ENCODE measurements at places on chromosomes 2 and 18.

DNA sequence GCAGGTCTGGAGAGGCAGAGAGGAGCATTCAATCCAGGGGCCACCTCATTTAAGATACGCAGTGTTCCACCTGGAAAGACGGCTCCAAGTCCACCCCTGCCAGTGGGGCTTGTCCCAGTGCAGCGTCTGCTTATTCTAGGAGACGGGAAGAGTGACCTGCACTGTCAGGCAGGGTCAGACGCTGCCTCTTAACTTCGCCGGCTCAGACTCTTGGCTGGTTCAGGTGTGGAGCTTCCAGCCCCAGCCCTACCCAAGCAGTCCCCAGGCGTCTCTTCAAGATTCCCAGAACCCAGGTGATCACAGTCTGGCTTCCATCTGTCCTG is 208.5 kb downstream of the TFCP2L1 start:
- no peak for DNase-seq

GRCh38 chr2:10043906-10044601 is 704 bp downstream of the KLF11 start:
- DNase-seq = peak; percentile 67

- DNase-seq = no peak
Observed at GRCh38 chr2:46518861-46519260, 39.5 kb downstream of the TMEM247 start.

- no peak for DNase-seq
Observed at GRCh38 chr2:84923009-84923408, 17.6 kb downstream of the TMSB10 start.

- DNase-seq = no peak
Observed at GRCh38 chr2:158931572-158931971, 36.9 kb upstream of the TANC1 start.

DNA sequence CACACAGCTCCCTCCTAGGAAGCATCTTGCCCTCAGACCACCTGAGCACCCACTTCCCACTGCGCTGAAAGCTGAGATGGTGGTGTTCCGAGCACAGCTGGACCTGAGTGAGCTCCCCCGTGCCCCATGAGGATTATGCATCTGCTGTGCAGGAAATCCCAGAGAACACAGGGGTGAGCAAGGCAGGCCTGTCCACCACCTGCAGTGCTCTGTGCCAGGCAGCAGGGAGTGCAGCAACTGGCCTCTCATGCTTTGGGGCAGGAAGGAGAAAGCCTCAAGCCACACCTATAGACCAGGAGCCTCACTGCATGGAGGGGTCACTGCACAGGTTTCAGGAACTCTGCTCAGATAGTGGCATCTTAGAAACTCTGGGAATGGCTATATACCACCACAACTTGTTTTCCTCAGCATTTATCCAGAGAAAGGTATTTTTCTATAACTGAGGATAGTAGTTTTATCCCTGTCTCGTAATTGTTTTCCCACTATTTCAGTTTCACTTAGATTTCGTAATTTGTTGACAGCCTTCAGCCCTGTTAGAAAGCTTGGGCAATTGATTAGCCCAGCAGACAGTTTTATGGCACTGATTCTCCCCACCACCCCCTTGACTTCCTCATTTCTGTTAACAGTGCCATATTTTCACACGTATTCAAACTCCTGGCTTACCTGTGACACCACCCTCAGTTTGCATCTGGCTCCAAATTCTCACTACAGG is 144.3 kb upstream of the DAPL1 start:
- DNase-seq = no peak

GRCh38 chr2:81984969-81985637 is 1680.6 kb upstream of the LRRTM1 start:
- no peak for DNase-seq

DNA sequence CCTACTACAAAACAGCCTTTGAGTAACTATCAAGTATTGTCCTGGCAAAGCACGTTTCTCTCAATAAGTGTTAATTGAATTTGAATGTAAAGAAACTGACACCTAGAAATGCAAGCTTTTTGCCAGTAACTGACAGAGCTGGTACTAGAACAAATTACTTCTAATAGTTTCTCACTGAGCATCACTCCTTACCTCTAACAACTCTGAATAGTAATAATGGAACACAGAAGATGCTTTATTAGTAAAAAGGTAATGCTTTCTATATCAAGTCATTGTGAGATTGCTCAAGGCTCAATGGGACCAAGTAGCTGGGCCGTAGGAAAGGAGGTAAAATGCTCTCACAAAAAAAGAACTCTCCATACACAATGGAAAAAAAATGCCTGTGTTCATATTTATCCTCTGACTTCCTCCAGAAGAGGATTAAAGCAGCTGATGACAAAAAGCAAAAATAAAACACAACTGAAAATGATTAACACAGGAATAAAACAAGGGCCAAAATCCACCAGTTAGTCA is 11.8 kb downstream of the RASGRP3 start:
- no peak for DNase-seq

DNA sequence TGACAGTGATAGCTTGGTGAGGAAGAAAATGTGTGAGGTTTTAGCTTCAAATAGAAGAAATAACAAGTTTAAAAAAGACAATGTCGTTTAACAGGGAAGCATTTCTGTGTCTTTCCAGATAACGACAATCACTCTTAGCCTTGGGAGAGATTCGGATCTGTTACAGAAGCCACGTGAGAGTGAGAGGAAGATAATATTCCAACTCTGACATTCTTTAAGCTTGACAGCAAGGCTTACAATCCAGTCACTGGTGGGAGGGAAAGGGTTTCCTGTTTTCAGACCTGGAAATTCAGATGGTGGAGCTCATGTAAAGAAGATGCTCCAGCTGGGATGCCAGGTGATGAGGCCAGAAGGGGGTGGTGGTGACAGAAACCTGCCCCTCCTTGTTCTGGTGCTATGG is 30.8 kb downstream of the FBXO48 start:
- no peak for DNase-seq

DNA sequence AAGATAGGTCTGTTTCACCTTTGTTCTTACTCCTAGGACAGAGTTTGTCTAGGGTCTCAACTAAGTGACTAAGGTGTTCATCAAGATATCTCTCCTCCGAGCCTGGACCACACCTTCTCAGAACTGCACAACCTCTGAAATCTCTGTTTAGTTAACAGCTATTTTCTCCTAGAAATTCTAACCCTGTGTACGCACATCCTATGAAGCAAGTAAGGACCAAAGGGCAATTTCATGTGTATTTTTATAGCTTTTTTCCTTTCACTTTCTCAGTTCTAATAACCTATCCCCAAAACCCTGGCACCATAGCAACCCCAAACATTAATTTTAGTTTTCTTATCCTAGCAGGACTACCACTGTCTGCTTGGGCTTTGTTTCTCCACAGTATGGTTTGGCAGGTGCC is 59.1 kb downstream of the PTPN4 start:
- no peak for DNase-seq

All from progenitor cell of endocrine pancreas (in vitro differentiated cells).